ENCODE measurements at places on chromosomes 7 and 10.

GRCh38 chr10:22365233-22365632 is 19.9 kb downstream of the SPAG6 start:
- DNase-seq, result no peak

DNA sequence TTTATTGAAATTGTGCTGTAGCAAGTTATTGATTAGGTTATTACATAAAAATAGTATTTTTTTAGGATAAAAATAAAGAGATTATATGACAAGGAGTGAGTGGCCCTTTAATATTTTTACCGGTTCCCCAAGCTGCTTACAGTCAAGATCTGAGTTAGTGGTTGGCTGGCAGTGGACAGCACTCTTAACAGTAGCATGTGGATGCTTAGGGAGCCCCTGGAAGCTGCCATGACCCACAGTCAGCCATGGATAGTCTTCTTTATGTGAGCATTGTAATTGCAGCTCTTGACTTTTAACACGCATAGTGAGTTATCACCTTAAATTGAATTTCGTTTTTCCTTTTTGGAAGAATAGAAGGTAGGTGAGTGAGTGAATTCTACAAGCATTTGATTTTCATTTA is 22.1 kb downstream of the RAB18 start:
- DNase-seq, result peak; percentile 1

- no peak for DNase-seq
These were observed 18.1 kb upstream of the KNDC1 start for GRCh38 chr10:133141958-133142340.

DNA sequence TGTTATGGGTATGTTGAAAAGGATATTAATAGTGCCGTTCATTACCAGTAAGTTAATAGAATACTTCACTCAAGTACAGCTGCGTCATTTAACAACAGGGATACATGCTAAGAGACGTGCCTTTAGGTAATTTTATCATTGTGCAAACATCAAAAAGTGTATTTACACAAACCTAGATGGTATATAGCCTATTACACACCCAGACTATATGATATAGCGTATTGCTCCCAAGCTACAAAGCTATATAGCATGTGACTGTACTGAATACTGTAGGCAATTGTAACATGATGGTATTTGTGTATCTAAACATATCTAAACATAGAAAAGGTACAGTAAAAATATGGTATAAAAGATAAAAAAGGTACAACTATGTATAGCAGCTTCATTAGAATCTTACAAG is 11.1 kb upstream of the PRKG1 start:
- DNase-seq, result no peak

- DNase-seq, result no peak
These were observed 67.8 kb downstream of the PTEN start for GRCh38 chr10:87930934-87931835.

- DNase-seq, result no peak
These were observed 131.5 kb upstream of the ACBD5 start for GRCh38 chr10:27372095-27372494.

- DNase-seq, result no peak
These were observed 745.9 kb downstream of the GATA3 start for GRCh38 chr10:8800426-8800825.

GRCh38 chr7:27940341-27940740 is 200.4 kb downstream of the TAX1BP1 start:
- no peak for DNase-seq

GRCh38 chr7:6559896-6560295 is 8.6 kb upstream of the GRID2IP start:
- DNase-seq, result no peak

- DNase-seq, result no peak
These were observed 2.2 kb upstream of the CLEC5A start for GRCh38 chr7:141949021-141949420.

GRCh38 chr7:473211-473734 is 46.4 kb downstream of the PDGFA start:
- no peak for DNase-seq

DNA sequence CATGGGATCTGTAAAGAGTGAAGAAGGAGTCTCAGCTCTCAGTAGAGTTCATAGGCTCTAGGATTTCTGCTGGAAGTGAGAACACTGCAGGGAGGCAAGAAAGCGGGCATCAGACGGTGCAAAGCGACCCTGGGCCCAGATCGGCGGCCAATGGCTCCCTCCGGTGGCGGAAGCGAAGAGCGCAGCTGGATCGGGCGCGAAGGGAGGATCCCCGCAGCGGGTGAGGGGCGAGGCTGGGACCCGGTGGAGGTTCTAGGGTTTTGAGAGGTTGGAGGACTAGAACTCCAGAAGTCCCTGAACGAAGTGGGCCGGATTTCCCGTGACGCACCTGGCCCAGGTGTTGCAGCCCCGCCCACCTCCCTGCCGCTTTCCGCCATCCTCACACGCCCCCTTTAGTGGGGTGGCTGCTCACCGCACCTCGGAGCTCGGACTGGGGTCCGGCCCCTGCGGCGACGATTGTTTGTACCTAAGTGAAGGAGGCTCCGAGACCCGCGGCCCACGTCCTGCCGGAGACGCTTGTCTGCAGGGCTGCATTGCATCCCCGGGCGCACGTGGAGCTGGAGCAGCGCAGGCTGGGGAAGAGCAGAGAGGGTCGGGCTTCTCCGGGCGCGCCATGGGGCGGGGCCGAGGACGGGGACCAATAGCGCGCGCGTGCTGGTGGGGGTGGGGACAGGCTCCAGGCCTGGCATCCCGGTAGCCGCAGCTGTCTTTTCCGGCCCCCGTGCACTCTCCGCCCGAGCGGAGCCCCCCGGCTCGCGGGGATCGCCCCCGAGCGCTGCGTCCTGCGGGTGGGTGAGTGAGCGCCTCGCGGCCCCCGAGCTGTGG is at the start of gene SLC12A9:
SLC12A9 (plus strand) TSS at position 666 of the 825 bp plus-strand sequence. CDS start 1,485 bp downstream, outside the sequence.
- peak; percentile 73 for DNase-seq

DNA sequence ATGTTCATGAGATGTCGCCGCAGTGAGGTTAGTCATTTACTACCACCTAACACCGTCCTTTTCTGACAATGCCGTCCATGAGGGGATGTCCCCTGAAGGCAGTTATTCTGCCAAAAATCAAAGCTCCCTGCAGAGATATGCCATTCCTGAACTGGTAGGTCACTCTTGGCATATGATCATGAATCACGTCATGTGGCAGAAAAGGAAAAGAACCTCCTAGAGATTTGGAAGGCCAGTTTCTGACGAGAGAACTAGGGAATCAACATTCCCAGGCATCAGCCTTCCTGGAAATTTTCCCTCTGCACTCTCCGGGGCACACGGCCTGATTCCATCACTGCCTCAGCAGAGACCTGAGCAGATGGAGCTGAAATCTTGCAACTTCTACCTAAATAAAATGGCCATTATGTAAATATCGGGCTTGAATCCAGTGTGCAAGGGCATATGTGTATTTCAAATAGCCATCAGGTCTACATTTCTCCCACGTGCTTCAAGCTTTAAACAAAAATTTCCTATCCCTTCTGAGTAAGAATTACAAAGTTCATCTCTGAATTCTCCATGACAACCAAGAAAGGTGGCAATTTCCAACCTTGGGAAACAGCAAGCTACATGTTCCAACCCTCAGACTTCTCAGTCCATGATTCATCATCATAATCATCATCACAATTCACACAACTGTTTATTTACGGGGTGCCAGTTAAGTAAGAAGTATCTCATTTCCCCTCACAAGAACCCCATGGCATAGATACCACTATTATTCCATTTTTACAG is 46.5 kb downstream of the AMPH start:
- no peak for DNase-seq

GRCh38 chr10:14880229-14880628 is 1.6 kb downstream of the SUV39H2 start:
- no peak for DNase-seq

- no peak for DNase-seq
These were observed 27.8 kb upstream of the SMURF1 start for GRCh38 chr7:99171731-99172130.

DNA sequence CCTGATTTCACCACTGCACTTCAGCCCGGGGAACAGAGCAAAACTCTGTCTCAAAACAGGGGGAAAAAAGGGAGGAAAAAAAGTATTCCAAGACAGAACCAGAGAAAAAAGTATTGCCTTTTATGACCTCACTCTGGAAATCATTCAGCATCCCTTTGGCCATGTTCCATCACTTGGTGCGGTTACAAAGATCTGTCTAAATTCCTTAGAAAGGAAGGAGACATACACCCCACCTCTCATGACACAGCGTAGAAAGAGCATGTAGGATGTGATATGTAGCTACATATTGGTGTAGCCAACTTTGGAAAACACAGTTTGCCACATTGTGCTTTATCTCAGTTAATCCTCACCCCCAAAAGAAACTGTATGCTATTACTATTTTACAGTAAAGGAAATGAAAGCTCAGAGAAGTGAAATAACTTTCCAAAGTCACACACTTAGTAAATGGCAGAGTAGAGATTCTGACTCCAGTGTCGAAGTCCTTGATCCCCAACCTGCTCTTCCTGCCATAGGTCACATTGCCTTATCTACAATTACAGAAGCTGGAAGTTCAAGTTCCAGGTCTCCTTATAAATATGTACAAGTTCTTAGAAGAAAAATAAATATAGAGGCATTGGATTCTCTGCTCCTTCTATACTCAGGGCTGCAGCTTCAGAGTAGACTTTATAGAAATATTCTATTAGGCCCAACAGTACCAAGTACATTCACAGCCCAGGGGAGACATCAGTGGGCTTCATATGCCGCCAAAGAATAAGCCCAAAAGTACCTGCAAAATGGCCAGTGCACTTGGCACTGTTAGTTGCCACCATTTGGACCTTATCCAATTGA is 91.6 kb upstream of the KMT2E start:
- no peak for DNase-seq

DNA sequence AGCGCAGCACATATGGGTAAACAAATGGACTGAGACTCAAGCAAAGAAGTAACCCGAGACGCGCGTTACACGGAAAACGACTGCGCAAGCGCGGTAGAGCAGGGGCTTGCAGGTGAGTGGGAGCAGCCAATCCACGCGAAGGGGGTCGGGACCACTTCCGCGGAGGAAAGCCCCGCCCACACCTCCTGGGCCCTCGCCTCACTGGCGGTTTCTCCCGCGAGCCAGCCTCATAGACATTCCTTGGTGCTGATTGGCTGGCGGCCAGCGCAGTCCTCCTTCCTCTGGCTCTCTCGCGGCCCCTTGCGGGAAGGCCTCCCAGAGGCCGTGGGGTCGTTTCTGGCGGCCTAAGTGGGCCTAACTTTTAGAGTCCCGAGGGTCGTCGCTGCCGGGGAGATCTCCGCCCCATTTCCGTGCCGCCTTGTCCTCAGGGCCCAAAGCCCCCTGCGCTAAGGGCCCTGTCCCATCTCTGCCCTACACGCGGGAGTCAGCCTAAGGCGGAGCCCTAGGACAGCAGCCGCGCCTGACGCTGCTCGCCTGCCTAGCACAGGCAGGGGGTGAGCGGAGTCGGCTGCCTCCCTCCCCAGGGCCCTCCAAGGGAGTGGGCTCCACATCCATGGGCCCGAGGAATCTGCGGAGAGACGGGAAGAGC is 9.1 kb upstream of the FXYD4 start:
- DNase-seq, result peak; percentile 82

GRCh38 chr10:79286318-79286951 is 60.8 kb upstream of the PPIF start:
- DNase-seq, result no peak

GRCh38 chr10:120738658-120739057 is 112.5 kb upstream of the WDR11 start:
- DNase-seq, result no peak

DNA sequence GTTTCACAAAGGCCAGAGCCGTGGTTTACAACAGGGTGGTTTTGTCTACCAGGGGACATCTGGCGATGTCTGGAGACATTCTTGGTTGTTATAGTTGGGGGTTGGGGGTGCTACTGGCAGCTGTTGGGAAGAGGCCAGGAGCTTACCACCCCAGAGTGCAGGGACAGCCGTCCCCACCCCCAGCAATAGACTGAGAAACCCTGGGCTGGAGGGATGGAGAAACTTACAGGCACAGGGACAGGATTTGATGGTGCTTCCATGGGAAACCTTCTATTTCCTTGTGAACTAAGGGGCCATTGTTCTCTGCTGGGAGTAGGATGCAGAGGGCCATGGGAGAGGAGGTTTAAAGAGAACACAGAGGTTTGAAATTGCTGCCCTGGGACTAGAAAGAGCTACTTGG is 10.9 kb downstream of the ADCK2 start:
- DNase-seq, result no peak

DNA sequence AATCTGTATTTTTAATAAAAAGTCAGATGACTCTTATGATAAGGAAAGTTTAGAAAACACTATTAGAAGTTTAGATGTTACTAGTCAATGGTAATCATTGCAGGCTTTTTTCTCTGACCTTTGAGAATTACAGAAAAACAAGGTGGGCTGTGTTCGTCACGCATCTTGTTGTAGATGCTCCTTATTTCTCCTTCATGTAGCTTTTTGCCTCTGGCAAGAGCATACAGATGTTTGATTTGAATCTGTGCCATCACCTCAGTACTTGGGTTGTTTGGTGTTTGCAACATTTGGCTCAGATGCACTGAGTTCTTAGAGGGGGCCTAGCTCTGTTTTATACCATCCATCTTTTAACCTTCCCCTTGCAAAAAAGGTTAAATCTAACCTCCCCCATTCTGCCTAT is 11.5 kb downstream of the TAS2R16 start:
- DNase-seq, result no peak

- DNase-seq, result no peak
These were observed 132.3 kb downstream of the GLI3 start for GRCh38 chr7:42104694-42105093.

DNA sequence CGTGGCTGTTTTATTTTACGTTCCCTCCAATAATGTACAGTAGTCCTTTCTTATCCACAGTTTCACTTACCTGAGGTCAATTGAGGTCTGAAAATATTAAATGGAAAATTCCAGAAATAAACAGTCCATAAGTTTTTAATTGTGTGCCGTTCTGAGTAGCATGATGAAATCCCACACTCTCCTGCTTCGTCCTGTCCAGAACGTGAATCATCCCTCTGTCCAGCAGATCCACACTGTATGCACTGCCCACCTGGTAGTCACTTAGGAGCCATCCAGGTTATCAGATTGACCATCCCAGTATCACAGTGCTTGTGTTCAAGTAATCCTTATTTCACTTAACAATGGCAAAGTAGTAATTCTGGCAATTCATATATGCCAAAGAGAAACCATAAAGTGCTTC is 46.3 kb downstream of the STARD3NL start:
- no peak for DNase-seq

DNA sequence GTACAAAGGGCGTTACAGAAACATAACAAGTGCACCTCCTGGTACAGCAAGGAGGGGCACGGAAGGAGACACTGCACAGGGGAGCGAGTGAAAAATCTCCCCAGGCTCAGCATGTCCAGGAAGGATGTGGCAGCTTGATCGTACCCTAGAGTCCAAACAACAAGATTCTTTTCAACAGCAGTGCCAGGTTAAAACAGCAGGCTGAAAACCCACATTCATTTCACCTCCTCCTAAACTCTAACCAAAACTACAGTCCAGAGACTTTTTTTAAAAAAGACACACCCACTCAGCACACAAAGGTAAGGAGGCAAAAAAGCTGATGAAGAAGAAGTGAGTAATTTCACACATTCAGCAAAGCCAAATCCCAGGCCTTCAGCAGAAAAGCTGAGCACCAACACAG is 138.8 kb downstream of the SFMBT2 start:
- no peak for DNase-seq
